Uterus (tissue), 4 donors: ENCODE measurements at places on chromosomes 1 and 21.

DNA sequence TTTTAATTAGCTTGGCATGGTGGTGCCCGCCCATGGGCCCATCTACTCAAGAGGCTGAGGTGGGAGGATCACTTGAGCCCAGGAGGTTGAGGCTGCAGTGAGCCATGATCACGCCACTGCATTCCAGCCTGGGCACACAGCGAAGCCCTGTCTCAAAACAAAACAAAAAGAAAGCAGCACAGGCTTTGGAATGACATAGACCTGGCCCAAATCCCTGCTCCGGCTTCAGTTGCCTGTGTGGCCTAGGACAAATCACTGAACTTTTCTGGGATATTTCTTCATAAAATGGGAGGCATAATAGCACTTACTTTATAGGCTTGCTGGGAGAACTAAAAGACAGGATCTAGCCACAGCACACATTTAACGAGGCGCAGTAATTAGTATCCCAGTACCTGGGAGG is 2.4 kb downstream of the PEAR1 start:
- no peak for DNase-seq

DNA sequence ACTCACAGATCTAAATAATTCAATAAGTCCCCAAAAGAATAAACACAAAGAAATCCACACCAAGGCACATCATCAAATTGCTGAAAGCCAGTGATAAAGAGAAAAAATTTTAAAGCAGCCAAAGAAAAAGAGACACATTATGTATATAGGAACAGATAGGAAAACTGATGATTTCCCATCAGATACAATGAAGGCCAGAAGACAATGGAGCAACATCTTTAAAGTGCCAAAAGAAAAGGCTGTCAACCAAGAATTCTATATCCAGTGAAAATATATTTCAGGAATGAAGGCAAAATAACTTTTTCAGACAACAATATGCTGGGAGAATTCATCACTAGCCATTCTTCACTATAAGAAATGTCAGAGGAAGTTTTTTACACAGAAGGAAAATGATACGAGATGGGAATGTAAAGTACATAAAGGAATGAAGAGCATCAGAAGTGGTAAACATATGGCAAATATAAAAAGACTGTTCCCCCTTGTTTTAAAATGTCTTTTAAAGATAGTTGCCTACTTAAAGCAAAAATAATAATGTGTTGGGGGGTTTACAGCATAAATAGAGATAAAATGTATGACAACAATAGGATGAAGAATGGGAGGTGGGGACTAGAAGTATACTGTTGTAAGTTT is 9.4 kb upstream of the MYOG start:
- no peak for DNase-seq

DNA sequence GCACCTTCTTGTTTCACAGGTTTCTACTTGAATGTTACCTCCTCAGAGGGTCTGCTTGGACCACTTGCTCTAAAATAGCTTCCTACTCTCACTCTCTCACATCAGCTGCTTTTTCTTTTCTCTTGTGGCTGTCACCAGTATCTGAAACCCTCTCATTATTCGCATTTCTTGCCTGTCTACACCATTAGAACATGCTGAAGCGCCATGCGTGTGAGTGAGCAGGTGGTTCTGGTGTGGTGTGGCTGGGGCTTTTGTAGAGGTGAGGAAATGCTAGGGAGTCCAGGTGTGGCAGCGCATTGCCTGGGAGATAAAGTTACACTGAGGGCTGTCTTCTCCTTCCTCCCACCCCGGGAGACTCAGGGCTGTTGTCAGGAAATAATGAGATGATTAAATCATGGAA is 4.1 kb downstream of the ZNF362 start:
- DNase-seq: no peak

GRCh38 chr1:53982034-53982762 is 35.8 kb downstream of the LDLRAD1 start:
- peak; percentile 54 for DNase-seq

GRCh38 chr1:152495066-152495675 is 15.4 kb upstream of the LCE5A start:
- DNase-seq: no peak

DNA sequence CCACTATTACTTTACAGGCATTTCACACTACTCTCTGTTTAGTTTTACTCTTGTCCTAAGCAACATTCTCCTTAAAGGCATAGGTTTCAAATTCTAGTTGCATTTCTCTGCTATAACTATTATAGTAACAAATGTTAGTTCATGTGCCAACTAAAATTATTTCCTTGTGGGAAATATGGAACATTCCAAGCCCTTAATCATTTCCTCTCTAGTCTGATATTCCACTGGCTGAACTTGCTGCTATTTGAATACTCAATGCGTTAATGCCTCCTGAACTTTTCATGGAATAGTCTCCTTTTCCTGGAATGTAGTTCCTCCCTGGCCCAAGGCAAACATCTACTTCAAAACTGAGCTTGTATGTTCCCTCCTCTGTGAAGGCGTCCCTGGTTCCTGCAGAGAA is 19.3 kb upstream of the TBX19 start:
- DNase-seq: no peak

GRCh38 chr1:158771950-158772866 is at the start of gene OR6N1:
TSS of gene OR6N1 (minus strand) at chr1:158772195. CDS start at chr1:158766682, 5,513 bp downstream.
- DNase-seq: no peak

DNA sequence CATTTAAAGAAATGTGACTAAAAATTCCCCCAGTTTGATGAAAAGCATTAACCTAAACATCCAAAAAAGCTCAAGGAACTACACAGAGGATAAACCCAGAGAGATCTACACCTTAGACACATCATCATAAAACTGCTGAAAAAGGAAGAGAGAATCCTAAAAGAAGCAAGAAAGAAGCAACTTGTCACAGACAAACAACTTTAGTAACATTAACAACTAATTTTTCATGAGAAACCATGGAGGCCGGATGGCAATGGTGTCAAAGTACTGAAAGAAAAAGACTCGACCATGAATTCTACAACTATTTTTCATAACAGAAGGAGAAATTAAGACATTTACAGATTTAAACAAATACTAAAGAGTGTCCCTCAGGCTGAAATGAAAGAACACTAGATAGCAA is 17.7 kb downstream of the ZNF644 start:
- DNase-seq: no peak

DNA sequence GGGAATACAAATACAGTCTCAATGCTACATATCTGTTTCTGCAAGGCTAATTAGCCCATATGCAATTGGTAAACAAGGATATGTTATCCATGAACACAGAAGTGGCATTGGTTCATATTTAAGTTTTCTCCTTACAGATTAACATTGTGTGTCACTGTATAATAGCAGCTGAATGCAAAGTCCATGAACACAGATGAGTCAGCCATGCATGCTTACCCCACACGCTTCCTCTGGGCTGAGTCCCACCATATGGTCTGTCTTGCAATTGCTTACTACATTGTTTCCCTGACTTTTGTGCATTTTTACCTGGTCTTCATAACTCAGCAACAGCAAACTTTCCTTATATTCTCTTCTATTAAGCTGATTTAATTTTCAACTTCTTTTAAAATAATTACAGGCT is 41.5 kb upstream of the TSNAX start:
- no peak for DNase-seq

- DNase-seq: no peak
Observed at GRCh38 chr1:231417513-231417912, 4.6 kb downstream of the EGLN1 start.

GRCh38 chr1:24707687-24708086 is 37.6 kb upstream of the CLIC4 start:
- DNase-seq: no peak

DNA sequence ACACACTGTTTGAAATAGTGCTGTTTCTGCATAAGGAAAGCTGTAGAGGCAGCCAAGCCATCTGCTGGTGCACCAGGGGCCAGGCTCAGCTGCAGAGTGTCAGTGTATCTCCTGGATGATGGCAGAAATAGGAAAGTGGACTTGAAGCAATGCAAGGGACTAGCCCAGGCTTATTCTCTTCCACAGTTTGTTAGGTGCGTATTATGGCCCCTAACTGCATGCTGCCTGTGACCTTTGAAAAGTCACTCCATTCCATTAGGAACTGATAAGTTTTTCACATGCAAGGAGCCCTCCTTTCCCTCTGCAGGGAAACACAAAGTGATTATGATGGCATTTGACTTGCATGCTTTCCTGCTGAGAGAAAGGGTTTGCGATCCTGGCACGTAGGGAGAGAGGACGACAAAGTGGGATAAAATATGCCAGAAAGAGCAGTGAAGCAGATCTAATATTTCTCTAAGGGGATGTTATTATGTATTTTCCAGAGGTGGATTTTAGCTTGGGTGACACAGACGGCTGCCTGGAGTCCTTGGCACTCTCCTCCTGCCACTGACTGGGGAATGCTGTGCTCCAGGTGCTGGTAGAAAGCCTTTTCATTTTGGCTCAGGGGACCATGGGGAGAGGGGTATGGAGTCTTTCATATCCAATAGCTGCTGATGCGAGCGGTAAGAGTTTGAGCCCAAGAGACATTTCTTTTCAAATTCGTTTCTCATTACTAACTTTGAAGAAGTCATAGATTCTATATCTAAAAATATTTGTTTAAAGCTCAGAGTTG is 402.1 kb upstream of the B3GALT2 start:
- no peak for DNase-seq

GRCh38 chr1:172024516-172024915 is 183.2 kb downstream of the DNM3 start:
- no peak for DNase-seq

- DNase-seq: peak; percentile 6
Observed at GRCh38 chr1:205923651-205924459, 19.4 kb downstream of the SLC26A9 start.

DNA sequence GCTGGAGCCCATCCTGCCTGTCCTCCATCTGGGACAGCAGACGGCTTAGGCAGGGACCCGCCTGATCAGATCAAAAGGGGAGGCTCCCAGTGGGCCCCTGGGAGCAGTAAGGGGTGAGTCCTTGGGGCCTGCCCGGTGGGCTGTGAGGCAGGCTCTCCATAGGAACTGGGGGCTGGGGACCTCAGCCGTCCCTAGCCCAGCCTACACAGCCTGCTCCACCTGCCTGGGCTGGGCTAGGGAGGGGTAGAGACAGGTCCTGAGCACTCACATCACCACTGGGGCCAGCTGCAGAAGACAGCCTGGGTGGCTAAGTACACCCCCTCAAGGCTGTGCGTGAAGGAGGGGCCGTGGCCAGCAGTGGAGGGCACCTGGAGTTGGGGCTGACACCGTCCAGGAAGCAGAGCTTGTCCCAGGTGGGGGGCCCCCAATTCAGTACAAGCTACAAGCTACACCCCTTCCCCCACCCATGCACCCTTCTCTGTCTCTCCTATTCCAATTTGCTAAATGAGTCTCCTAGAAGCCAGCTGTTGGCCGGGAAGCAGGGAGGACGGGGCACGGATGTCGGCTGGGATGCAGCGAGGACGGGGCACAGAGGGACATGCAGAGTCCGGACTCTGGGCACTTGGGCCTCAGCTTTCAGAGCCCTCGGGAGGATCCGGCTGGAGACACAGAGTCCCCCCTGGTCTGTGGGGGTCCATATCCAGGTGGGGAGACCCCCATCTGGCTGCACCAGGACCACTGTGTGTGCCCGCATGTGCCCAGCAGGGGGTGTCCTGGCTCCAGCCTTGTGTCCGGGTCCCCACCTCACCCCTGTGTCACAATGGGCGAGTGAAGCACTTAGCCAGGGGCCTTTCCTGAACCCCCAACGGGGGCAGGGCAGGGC is 1.7 kb downstream of the ISG15 start:
- no peak for DNase-seq

DNA sequence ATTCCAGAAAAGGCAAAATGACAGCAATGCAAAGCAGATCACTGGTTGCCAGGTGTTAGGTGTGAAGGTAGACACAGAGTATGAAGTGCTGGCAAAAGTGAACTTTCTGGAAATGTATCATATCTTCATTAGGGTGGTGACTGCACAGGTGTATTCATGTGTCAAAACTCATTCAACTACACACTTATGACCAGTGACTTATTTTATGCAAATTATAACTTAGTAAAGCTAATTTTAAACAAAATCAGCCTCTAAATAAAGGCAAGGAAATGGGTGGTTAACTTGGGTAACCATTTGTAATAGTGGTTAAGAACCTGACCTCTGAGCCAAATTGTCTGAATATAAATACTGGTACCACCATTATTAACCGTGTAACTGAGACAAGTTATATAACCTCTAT is 7.4 kb downstream of the COP1 start:
- DNase-seq: no peak

GRCh38 chr1:30538226-30538992 is 185.0 kb downstream of the MATN1 start:
- no peak for DNase-seq

- peak; percentile 23 for DNase-seq
Observed at GRCh38 chr1:184419350-184420161, 32.7 kb downstream of the C1orf21 start.

- DNase-seq: no peak
Observed at GRCh38 chr1:231630558-231631205, 4.1 kb downstream of the DISC1 start.

- no peak for DNase-seq
Observed at GRCh38 chr1:161182214-161182613, 4.9 kb upstream of the B4GALT3 start.

GRCh38 chr1:31697369-31697984 is 6.3 kb downstream of the COL16A1 start:
- no peak for DNase-seq

- DNase-seq: no peak
Observed at GRCh38 chr21:27787046-27787445, 820.2 kb upstream of the ADAMTS5 start.

- DNase-seq: no peak
Observed at GRCh38 chr1:19053486-19053885, 97.0 kb upstream of the IFFO2 start.

- no peak for DNase-seq
Observed at GRCh38 chr1:18726368-18726767, 95.7 kb downstream of the PAX7 start.

DNA sequence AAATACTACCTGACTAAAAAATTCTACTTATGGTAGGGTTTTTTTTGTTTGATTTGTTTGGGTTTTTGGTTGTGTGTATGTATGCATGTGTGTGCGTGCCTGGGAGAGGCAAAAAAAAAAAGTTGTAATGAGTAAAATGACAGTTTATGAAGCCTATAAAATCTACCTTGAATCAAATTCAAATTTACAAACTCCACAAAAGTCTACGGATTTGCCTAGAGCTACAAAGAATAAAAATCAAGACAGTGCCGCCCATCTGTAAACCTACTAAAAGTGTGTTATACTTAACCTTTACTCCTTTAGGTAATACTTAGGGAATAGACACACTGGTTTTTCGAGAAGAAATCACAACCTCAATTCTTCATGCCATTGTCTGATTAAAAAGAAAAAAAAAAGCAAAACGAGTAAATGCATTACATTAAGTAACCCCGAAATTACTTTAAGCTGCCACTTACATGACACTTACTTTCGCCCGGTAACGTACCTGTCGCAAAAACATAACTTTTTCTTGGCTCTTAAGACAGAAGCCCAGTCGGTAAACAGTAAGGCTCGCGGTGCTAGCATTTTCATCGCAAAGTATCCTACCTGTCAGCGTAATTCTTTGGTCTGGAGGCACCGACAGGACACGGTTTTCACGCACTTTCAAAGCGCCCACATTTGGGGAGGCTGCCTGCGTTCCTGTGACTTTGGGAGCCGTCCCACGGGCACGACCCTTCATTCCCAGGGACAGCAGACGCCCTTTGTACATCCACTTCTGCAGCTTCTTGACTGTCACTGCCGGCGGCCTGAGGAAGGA is 951 bp downstream of the SYDE2 start:
- no peak for DNase-seq

DNA sequence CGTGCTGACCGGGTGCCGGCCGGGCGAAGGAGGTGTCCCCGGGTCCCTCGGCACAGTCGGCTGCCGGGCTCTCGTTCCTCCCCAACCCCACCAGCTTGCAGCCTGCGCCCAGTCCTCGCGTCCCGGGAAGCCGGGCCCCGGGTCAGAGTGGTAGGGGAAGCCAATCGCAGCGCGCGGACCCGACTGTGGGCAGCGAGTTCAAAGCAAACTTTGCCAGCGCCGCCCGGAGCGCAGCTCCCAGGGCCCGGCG is 328 bp downstream of the MYCL start:
- DNase-seq: no peak

- DNase-seq: no peak
Observed at GRCh38 chr21:35045542-35046262, 3.4 kb downstream of the RUNX1 start.
